Suppressor macrophage (primary cell): ENCODE measurements at places on chromosomes 3 and 15.
A peak's percentile ranks its signal among the peaks of the same experiment; 100 is the strongest.

DNA sequence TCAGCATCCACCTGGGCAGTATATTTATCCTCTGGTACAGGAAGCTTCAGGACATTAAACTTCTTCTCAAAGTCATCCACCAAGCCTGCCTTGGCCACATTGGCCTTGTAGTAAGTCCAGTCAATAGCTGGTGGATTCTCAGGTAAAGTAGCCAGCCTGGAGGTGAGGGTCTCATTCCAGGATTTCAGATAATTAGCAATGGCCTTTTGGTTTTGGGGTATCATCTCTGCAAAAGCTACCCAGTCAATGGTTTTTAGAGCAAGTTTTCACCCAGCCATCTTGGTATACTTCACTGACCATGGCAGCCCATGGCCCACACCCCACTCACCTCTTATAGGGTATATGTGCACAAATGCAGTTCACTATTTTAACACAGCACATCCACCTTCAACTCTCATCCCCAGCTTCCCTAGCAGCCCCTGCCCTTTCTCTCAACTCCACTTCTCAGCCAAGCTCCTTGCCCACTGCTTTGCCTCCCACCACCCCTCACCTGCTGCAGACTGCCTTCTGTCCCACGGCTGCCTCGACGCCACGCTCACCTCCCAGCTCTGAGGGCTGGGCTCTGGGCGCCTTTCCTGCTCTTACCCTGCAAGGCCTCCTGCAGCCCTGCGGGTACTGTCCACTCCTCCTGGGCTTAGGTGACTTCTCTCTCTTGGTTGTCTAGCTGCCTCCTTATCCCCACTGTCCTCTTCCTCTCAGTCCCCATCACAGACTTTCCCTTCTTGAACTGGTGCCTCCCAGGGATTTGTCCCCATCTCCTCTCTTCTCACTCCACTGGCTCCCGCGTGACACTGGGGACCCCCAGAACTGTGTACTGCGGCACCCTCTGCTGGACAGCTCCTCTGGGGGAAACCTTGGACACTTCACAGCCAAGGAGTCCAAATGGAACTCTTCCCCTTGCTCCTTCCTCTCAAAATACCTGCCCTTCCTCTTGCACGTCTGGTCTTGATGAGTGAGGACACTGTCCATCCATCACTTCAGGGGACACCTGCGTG, 1.7 kb upstream of the TGM5 start:
- DNase-seq: peak; percentile 66

DNA sequence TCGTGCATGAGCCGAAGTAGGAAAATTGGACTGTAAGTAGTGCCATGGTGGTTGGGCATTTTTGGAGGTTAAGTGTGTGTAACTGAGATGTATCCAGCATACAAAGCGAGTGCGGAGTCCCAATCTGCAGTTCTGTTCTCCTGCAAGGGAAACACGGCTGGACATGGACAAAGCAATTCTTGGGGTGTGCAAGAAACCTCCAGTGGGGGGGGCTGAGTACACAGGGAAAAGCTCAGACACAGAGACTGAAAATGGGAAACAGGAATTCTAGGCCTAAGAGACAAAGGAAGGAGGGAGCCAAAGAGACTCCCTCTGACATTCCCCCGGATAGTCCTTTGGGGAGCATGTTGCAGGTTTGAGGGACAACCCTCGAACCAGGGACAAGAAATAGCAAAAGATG, 83.2 kb upstream of the PLSCR4 start:
- no peak for DNase-seq

DNA sequence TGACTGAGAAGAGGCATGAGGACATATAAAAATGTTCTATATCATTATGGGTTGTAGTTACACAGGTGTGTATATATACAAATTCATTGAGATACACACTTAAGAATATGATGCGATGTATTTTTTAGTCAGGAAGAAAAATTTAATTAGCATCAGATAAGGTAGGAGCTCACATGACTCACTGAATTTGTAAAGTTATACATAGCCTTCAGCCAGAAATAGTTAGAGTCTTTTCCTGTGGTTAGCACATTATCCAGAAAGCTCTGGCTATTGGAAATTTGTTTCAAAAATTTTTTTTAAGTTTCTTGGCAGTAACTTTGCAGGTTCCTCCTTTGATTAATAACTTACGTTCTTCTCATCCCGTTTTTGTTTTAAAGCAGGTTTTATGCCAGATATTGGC, 88.6 kb downstream of the STT3B start:
- DNase-seq: no peak

DNA sequence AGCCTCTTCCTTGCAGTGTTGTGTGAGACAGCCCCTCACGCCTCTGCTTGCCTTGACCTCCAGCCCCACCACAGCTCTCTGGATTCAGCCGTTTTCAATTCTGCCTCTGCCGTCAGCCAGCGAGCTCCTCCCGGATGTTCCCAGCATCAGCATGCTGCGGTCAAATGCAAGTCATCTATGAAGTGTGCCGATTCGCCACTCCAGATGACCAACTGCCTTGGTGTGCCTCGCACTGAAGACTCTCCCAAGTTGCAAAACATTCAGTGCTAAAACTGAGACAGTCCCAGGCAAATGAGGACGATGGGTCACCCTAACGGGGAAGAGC, 30.6 kb upstream of the RASA2 start:
- DNase-seq: no peak

DNA sequence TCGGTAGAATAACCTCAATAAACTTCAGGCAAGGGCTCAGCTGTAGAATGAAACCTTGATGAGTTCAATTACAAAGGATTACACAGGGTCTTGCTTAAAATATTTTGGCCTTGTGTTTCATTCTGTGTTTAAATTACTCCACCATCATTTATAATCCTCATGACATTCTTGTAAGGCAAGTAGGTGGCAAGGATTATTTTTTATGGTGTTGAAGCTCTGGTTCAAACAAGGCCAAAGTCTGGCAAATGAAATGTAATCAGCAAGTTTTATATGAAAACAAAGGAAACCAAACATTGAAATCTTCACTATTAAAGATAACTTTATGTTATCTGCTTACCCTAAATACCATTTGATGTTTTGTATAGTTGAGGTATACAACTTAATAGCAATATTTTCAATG, 221.3 kb upstream of the HES1 start:
- DNase-seq: no peak

DNA sequence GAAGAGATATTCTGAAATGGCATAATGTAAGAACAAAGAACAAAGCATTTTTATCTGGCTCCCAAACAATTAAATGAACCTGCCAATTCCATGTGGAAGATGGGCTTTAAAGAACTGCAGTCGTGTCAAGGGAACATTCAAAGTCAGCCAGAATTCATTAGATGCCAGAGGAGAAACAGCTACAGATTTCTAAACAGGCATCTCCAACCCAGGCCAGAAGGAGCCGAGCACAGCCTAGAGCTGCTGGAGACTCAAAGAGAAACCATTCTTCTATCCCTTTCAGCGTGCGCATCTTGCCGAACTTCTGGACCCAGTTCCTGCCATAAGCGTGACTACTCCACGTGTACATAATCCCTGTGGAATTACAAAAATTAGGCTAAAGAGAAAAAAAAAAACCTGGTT, 60.4 kb downstream of the MB21D2 start:
- no peak for DNase-seq

DNA sequence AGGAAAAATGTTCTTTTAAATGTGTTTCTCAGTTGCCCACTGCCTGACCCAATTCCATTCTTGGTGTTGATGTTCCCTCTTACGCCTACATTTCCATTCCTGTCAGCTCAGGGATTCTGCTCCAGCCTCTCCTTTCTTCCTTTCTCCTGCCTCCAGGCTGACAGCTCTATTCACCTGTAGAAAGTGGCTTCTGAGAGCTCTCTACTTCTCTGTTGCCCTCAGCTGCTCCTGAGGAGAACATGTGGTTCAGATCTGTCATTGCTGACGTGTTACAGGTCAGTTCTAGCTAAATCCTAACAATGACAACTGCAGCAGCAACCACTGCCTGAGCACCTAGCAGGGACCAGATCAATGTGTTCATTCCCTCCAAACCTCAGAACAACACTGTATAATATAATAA, 144.9 kb upstream of the PLAAT1 start:
- DNase-seq: no peak

- DNase-seq: no peak
These were observed 47.5 kb downstream of the CFAP92 start for GRCh38 chr3:128946411-128946810.

DNA sequence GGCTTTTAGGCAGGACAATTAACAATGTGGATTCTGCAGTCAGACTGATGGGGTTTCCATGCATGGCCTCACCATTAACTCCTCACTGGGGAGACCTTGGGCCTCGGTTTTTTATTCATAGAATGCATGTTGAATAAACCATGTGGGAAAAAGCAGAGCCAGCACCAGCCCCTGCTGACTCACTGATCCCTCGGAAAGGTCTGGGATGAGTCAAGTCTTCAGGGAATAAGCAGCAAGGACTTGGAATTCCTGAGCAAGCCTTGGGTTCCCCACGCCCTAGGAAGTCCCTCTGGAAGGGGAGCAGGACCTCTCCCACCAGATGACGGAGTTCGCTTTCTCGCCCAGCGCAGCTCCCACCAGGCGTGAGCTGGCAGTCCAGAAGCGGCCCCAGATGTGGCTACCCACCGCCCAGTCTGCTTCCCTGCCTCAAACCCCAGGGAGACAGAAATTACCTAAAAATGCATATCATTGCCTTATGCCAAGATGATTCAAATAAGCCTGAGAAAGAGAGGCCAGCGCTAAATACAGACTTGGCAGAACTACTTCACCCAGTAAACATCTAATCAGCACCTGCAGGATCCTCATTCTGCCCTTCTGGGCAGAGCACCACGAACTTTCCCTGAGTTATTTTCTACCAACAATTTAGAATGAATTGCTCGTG, 45.4 kb downstream of the BTD start:
- no peak for DNase-seq

- DNase-seq: no peak
These were observed 1.7 kb downstream of the GLYCTK start for GRCh38 chr3:52289338-52289746.

GRCh38 chr15:73844356-73844755, 29.0 kb upstream of the TBC1D21 start:
- no peak for DNase-seq

GRCh38 chr15:51917493-51917892, 54.1 kb downstream of the LEO1 start:
- DNase-seq: peak; percentile 7

GRCh38 chr3:130539005-130539404, 22.0 kb downstream of the COL6A6 start:
- DNase-seq: peak; percentile 35

- no peak for DNase-seq
These were observed 442.7 kb upstream of the NR2F2 start for GRCh38 chr15:95887666-95888390.

- no peak for DNase-seq
These were observed 34.4 kb downstream of the CA12 start for GRCh38 chr15:63347074-63347857.

GRCh38 chr15:79812541-79812940, 84.3 kb downstream of the MTHFS start:
- DNase-seq: no peak

DNA sequence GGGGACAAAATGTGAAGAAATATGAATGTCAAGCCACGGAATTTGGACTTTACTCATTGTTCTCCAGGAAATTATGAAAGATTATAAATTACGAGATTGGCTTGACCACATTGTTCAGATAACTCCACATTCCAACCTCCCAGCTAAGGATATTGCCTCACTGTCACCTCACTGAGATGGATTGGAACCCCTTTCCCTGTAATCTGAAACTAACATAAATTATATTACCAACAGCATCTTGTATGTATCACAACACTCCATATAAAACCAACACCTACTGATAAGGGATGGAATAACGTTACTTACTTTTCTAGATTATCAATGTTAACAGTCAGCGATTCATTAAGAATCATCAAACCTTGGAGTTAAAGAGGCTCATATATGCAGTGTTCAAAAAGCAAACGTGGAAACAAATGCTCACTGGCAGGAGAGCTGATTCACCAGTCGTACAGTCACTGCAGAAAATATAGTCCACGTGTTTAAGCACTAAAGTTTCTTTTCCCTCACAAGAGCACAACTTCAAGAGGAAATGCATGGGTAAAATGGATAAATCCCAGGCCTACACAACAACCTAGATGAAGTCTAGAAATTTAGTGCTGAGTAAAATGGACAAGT, 451.5 kb downstream of the FGF12 start:
- DNase-seq: no peak
